ENCODE measurements at places on chromosomes 3 and 15. TPM values are rescaled to one million over a fixed set of nuclear protein-coding genes. Genes with fewer than 3 reads are reported as not detected.

GRCh38 chr3:126129398-126129891 lies 45.5 kb upstream of the SLC41A3 start:
- peak; percentile 95 for DNase-seq
- peaks cover 11% of the 10 kb centered on the region for H3K4me1 ChIP-seq
- no peaks in the 10 kb centered on the region for H3K27me3 ChIP-seq
- no peaks in the 10 kb centered on the region for H3K36me3 ChIP-seq

DNA sequence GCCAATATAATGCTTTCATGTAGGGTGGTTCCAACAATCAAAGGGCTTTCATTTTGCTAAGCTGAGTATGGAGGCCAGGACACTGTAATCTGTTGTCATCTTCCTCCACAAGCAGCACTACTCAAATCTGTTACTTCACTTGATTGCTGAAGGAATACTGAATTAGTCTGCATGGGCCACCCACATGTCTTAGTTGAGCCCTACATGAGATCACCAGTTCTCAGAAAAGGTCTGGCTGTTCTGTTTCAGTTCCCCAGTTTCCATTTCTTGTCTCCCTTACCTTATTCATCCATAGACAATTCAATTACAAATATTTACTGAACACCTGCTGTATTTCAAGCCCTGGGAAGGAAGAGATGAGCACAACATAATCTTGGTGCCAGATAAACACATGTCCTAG lies 119.2 kb downstream of the FHIT start:
- H3K27ac ChIP-seq, result no peak overlapping the region
- H3K36me3 ChIP-seq, result no peaks in the 10 kb centered on the region
- no peaks in the 10 kb centered on the region for H3K4me1 ChIP-seq
- no peak for DNase-seq

DNA sequence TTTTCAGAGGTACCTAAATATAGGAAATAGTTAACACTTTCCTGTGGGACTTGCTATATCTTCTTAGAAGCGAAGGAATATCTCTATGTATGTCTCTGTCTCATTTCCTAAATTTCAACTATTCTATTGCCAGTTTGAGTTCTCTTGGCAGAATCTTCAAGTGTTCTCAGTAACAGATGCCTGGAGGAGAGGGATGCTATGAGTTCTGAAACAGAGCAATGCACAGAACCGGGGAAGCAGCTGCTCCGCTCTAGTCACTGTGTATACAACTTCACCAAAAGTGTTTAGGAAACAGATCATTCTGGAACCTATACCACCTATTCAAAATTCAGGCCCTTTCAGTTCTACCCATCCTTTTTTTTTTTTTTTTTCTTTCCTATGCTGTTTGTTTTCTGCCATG lies 144.6 kb downstream of the RORA start:
- no peaks in the 10 kb centered on the region for H3K36me3 ChIP-seq
- no peak for DNase-seq
- H3K27me3 ChIP-seq, result no peaks in the 10 kb centered on the region
- H3K4me1 ChIP-seq, result no peaks in the 10 kb centered on the region

DNA sequence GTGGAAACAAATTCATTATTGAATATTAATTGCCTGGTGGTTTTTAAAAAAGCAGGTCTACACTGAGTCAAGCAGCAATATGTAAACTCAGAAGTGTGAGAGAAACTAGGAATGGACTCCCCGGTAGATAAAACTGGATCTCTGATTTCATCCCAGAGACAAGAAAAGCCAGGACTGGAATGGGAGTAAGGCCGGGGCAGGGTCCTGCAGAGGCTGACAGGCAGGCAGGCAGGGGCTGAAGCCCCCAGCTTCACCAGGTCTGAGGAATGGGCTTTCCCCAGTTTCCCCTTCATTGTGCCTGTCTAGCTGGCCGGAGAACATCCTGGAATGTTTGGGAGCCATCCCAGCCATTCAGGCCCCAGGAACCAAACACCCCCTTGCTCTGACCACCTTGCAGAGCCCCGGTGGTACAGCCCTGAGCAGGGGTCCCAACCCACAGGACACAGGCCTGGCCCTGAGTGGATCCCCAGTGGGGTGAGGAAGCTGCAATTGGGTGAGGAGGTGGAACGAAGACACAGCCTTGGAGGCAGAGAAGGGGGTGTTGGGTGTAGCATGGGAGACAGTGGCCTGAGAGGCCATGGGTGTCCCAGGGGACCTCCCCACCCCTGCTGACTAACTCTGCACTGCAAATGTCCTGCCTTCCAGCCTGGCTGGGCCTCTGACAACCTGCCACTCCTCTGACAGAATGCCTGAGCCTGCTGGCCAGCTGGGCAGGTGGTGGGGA lies 31.7 kb upstream of the XYLB start:
- no peak for DNase-seq
- no peak overlapping the region for H3K4me3 ChIP-seq
- H3K4me1 ChIP-seq, result no peaks in the 10 kb centered on the region
- H3K27me3 ChIP-seq, result no peaks in the 10 kb centered on the region
- no peaks in the 10 kb centered on the region for H3K36me3 ChIP-seq

DNA sequence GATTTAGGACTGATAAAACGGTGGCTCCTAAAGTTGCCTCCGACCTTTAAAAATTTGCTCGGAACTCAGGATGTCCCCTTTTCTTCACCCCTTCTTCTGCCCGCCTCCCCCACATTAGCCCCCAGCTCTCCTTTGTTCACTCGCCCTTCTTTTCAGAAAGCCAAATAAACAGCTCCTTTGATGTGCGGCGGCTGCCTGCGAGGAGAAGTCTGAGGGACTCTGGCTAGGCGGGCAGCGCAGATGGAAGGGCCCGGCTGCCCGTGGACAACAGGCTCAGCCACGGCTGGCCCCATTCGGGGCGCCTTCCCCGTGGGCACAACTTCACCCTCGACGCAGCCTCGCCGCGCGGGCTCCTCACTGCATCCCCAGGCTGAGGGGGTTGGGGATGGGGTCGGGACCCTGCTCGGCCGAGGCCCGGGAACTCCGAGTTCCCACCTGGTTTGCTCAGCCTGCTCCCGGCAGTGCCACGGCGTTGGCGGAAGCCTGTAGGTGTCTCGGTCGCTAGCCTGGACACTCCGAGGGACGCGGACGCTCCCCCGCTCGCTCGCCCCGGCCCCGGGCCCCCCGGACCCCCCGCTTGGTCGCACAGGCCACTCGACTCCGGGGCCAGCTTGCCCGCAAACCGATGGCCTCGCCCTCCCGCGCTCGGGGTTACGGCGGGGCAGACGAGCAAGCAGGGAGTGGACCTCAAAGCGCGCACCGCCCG lies 897 bp upstream of the TLE3 start:
- peaks cover 40% of the 10 kb centered on the region for H3K4me1 ChIP-seq
- H3K36me3 ChIP-seq, result no peaks in the 10 kb centered on the region
- no peaks in the 10 kb centered on the region for H3K27me3 ChIP-seq
- peak overlapping the region; percentile 13 for H3K4me3 ChIP-seq
- H3K27ac ChIP-seq, result peak overlapping the region; percentile 97
- peak; percentile 68 for DNase-seq

DNA sequence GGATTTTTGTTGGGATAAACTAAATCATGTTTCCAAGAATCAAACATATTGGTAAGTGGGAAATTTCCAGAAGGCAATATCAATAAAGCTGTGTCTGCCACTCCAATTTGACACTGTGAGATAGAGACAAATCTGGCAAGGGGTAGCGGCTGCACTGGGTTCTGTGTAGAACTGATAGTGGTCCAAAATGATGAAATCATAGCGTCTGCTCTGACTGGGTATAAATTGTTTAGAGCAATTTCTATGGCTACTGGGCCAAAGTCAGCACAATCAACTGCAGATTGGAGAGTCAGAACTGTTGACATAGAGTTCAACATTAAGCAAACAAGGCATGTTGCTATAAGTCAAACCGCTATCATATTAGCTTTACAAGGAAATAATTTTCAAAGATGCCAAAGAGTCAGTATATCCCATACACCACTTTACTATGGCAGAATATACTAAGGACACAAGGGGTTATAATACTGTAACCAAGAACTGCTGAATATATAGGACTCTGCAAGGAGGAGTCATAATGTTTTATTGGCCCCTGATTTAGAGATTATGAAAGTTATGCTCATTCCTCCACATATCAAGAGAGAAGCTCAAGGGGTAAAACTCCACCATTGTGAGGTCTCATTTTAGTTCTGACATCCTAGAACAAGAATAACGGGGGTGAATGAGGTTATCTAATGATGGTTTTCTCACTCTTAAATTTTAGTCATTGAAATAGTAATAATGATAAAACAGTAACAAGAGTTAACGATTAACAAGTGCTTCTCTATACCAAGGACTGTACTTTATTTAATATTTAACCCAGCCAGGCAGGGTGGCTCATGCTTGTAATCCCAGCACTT lies 309.7 kb upstream of the GADL1 start:
- DNase-seq, result no peak
- no peak overlapping the region for H3K27ac ChIP-seq
- no peaks in the 10 kb centered on the region for H3K36me3 ChIP-seq
- H3K27me3 ChIP-seq, result no peaks in the 10 kb centered on the region

- no peak overlapping the region for H3K27ac ChIP-seq
- no peak overlapping the region for H3K4me3 ChIP-seq
- no peaks in the 10 kb centered on the region for H3K27me3 ChIP-seq
- DNase-seq, result no peak
- no peaks in the 10 kb centered on the region for H3K36me3 ChIP-seq
- no peaks in the 10 kb centered on the region for H3K4me1 ChIP-seq
These were observed 436.6 kb downstream of the LPP start for GRCh38 chr3:188590557-188590956.

DNA sequence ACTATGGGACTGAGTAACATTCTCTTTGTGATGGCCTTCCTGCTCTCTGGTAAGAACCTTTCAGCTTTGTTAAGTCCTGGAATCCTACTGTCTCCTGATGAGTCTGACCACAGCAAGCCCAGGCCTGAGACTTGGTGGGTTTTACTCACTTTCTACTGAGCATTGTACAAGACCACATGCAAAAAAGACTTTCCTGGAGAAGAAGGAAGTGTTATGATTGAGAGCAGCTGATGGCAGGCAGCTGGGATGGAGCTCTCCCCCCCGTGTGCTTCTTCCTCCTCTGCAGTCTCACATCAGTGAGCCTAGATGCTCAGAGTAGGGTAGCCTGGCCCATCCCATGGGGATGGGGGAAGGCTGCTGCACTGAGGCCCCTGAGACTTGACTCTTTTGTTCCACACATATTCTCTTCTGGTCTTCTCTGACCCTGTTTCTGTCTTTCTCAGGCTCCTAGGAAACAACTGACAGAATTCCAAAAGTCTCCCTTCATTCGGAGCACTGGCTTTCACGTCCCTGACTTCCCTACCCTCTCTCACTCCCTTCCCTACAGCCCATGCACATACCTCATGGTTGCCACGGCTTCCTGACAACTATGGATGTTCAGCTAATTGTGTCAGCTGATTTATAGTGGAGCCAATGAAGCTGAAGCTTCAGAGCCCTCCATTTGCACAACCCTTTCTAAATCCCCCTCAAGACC lies 36.6 kb downstream of the CD86 start:
- H3K4me1 ChIP-seq, result no peaks in the 10 kb centered on the region
- no peak for DNase-seq
- no peak overlapping the region for H3K4me3 ChIP-seq

- peaks cover 12% of the 10 kb centered on the region for H3K4me1 ChIP-seq
- no peak overlapping the region for H3K4me3 ChIP-seq
- no peaks in the 10 kb centered on the region for H3K36me3 ChIP-seq
- H3K27me3 ChIP-seq, result peaks cover 81% of the 10 kb centered on the region
These were observed 66.3 kb upstream of the POLG start for GRCh38 chr15:89400782-89401545.

DNA sequence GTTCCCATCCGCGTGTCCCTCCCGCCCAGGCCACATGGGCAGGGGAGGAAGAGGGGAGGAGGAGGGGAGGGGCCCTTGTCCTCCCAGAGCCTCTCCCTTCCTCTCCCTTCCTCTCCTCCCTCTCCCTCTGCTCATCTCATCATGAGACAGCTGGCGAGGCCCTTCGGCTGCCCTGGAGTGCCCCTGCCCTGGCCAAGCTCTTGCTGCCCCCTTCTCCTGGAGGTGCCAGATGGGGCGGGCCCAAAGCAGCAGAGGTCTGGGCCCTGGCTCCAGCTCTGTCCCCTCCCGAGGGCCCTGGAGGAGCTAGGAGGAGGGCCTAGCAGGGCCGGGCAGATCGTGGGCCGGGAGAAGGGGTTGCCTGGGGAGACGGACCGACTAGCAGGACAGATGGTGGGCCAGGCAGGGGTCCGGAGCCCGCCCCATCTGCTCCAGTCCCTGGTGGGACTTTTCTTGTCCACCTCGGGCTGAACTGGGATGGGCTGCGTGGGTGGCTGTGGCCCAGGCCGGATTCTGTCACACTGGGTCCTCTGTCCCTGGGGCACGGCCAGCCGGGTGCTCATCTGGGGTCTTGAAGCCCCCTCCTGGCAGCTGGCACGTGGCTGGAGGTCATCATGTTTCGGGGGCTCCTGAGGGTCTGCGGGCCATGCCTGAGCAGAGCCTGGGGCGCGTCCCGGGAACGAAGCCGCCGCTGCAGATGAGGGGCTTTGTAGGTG lies 183.4 kb downstream of the GOLGA6L6 start:
- H3K4me3 ChIP-seq, result no peak overlapping the region
- H3K36me3 ChIP-seq, result no peaks in the 10 kb centered on the region
- H3K27ac ChIP-seq, result no peak overlapping the region

DNA sequence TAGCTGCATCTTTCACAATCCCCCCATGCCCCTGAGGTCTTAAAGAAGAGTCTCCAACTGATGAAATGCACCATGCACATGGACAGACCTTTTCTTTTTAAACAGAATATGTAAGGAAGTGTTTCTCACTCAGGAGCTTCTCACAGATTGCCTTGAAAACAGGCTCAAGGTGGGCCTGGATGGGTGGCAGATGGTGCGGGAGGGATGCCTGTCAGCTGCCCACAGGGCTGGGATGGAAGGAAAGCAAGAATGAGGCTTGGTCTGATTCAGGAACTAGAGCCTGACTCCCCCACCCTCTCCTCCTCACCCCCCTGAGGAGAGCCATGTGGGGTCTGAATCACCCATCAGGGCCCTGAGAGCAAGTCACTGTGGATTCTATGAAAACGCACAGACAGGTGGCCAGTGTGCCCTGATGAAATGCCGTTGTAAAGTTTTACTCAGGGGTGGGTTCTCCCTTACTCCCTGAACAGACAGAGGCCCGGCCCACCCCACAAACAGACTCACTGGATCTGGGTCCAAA lies 67.2 kb downstream of the UMPS start:
- no peak for DNase-seq
- peaks cover 35% of the 10 kb centered on the region for H3K4me1 ChIP-seq
- H3K4me3 ChIP-seq, result no peak overlapping the region
- no peak overlapping the region for H3K27ac ChIP-seq

GRCh38 chr3:12702501-12702900 lies 38.6 kb upstream of the RAF1 start:
- no peak overlapping the region for H3K4me3 ChIP-seq
- no peaks in the 10 kb centered on the region for H3K36me3 ChIP-seq
- no peaks in the 10 kb centered on the region for H3K27me3 ChIP-seq
- no peak overlapping the region for H3K27ac ChIP-seq
- DNase-seq, result no peak
- no peaks in the 10 kb centered on the region for H3K4me1 ChIP-seq

Gene ZPLD1
- 0.10 TPM for total RNA-seq

Gene CORO2B
- 8.4 TPM for total RNA-seq

Gene ILDR1
- 2.4 TPM for total RNA-seq

Gene SLC6A11
- not detected for total RNA-seq

Gene SCN11A
- 0.16 TPM for total RNA-seq

Gene CATSPER2
- total RNA-seq, result 2.6 TPM

Gene RBM6
- 54.9 TPM for total RNA-seq
